ENCODE measurements at places on chromosomes 3 and 15.

DNA sequence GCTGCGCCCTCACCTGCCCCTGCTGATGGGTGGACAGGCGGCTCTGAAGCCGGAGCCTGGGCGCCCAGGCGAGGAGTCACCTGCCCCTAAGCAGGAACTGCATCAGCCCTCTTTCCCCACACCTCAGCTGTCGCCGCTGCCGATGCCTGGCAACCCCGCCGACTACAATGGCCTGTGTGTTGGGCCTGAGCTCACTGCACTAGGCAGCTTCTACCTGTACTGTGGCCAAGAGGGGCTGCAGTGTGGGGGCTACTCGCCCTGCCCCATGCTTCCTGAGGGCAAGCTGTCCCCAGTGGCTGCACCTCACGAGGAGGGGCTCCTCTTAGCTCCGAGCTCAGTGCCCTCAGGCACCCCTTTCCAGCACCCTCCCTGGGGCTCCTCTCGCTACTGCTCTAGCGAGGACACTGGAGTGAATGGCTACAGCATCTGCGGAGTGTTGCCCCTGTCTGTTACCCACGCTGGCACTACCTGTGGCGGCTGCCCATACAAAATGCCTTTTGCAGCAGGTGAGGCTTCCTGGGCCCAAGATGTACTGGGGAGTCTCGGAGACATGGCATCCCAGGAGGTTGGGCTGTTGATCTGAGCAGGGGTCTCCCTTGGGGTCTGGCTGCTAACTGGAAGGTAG is 11.3 kb upstream of the CHST14 start:
- DNase-seq: no peak

DNA sequence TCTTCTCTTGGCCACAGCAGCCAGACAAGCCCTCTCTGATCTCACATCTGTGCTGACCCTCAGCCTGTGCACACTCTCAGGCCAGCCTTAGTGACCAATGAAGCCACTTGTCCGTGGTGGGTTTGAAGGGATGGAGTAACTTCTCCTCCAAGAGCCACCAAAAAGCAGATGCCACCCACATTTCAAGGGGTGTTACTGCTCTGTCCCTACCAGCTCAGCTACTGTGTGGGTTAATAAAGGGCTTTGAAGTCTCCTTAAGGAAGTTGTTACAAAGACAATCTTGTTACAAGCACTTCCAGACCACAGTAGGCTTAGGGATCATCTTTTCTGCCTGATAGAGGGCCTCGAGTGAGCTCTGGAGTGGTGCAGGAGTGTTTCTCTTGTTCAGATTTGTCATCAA is 3.3 kb upstream of the CA12 start:
- DNase-seq: no peak

DNA sequence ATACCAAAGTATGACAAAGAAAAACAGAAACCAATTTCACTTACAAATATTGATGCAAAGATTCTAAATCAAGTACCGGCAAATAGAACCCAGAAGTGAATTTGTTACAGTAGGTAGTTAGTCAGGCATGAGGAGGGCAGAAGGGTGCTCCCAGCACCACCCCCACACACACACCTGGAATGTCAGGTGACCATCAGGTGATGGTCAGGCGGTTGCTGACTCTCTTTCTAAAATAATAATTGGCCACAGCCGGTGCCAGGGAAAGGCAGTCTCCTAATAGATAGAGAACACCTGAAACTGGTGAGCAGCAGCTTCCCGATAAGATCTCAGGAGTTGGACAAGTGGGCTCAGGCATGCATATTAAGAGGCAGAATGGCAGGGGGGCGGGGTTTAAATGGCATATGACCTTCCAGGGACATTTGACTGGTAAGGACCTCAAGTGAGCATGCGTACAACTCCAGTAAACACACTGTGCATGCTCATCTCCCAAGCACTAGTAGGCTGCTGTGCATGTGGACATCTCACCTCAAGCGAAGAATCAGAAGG is 131.1 kb downstream of the ANO10 start:
- DNase-seq: no peak

DNA sequence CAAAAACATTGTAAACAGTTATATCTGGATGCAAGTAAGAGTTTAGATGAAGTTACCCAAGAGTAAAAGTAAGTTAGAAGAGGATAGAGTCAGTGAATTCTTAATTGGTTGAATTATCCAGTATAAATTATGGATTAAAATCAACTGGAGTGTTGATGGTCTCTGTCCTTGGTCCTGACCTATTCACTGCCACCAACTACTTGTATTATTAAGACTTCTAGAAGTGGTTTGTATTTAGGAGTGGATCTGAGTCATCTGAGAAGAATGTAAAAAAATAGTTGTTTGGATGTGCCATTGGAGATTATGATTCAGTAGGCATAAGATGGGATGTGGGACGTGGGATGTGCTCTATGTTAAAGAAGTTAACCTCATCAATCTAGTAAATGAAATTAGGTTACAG is 86.4 kb downstream of the SYNPR start:
- DNase-seq: no peak

DNA sequence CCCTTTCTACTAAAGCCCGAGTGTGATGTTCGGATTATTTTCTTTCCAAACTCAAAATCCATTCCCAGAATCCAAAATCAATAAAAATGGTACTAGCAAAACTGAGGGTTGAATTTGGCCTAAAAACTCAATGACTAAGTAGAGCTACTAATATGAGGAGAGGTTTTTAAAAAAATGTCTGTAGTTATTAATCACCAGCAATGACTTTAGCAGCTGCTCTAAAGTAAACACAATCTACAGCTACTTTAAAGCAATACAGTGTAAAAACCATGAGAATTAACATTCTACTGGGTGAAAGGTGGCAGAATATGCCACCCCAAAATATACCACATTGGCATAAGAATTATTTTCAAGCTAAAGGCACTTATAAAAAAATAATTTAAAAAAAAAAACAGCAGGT is 23.5 kb downstream of the FHIT start:
- DNase-seq: no peak

DNA sequence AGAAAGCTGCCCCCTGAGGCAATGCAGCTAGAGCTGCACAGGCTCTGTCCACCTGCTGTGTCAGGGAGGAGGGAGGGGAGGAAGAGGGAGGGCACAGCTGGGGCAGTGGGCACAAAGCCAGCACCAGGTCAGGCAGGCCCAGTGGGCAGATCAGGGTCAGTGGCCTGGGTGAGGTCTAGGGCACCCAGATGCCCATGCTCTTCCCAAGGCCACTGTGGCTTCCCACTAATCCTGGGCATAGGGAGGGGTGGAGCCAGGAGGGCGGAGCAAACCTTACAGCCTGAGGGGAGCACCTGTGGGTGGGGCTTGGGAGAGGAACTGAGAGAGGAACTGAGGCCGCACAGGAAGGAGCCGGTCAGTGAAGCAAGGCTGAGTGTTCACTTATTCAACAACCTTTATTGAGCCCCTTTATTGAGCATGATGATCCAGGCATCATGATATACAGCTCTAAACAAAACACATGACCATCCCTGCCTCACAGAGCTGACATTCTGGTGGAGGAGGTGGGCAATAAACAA is 55.0 kb downstream of the RHCG start:
- no peak for DNase-seq

DNA sequence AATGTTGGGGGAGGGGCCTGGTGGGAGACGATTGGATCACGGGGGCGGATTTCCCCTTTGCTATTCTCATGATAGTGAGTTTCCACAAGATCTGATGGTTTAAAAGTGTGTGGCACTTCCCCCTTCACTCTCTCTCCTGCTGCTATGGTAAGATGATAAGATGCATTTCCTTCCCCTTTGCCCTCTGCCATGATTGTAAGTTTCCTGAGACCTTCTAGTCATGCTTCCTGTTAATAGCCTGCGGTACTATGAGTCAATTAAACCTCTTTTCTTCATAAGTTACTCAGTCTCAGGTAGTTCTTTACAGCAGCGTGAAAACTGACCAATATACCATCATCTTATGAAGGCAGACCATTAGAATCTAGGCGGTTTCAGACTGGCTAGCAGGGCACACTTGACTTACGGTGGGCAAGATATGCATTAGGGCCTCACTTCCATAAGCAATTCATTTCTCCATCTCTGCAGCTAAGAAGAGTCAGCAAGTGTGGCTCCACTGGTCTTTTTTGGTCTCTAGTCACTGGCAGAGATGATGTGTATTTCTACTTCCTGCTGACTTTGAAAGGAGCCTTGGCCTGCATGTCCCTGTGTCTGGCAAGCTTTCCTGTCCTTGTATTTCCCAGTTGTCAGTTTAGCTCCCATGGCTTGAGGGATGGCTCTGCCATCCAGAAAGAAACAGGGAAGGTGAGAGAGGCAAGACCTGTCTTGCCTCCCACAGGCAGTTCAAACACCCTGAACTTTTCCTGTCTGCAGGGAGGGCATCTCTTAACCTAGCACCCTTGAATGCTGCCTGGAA is 109.0 kb upstream of the ADAMTS9 start:
- no peak for DNase-seq

GRCh38 chr3:138909904-138910303 is 37.0 kb downstream of the FOXL2 start:
- no peak for DNase-seq

GRCh38 chr3:77348244-77348855 is 308.5 kb downstream of the ROBO2 start:
- DNase-seq: no peak

DNA sequence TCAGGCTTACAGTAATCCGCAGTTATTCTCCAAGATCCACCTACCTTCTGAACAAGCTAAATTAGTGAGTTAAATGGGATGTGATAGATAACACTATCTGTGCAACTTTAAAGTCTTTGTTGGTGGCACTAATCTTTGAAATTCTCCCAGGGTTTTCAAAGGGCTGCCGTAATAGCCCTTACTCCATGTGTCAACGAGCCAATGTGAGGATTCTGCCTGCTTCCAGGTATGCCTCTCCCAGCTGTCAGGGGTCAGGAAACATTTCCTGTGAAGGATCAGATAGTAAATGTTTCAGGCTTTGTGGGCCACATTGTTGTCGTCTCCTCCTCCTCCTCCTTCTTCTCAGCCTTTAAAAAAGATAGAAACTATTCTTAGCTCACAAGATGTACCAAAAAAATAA is 20.2 kb upstream of the SCN5A start:
- DNase-seq: no peak

DNA sequence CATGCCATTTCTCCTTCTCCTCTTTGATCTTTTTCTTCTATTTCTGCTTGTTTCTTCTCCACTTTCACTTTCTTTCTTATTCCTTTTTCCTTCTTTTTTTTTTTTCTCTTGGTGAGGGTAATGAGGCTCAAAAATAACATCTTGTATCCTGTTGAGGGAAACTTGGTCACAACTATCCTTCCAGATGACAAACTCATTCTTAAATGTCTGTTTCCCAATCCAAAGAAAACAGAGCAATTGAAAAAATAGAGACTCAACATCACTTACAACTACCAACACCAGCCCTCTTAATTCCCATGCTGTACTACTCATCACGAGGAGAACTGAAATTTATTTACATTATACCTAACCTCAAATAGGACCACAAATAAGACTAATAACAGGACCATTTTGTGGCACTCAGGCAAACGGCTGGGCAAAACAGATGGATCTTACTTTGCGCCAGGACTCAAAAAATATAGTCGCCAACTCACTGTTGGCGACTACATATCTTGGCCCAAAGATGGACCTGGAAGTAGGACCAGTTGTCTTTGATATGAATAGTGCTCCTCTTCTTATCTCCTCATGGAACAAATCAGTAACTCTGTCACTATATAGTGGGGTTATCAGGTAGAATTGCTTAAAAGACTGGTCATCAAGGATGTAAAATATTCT is 343.9 kb downstream of the ZBTB20 start:
- DNase-seq: no peak

DNA sequence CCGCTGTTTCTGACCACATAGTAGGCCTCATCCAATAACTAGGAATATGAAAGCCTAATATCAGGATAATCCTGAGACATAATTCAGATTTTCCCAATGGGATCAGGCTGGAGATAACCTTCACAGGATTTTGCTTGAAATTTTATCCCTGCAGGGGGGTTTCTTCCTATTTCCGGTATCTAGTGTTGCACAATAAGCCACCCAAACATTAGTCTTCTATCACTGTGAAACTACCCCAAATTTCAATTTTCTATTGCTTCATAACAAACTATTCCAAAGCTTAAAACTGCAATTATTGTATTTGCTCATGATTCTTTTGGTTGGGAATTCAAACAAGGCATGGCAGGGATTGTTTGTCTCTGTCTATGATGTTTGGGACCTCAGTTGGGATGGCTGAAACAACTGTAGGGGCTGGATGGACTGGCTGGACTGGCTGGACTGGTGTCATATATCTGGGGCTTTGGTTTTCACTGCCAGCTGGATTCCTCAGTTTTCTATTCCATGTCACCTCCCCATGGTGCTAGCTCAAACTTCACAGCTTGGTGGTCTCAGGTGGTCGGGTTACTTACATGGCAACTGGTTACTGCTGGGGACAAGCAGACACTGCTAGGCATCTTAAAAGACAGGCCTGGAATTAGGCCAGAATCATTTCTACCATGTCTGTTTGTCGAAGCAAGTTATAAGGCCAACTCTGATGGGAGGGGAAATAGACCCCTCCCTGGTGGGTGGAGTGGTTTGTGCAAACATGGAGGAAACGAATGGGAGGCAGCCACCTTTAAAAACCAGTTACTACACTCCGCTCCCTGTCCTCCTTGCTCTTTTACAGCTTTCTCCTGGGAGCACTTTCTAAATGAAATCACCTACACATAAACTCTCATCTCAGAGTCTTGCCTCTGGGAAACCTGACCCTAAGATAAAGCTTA is 88.2 kb upstream of the STT3B start:
- no peak for DNase-seq

DNA sequence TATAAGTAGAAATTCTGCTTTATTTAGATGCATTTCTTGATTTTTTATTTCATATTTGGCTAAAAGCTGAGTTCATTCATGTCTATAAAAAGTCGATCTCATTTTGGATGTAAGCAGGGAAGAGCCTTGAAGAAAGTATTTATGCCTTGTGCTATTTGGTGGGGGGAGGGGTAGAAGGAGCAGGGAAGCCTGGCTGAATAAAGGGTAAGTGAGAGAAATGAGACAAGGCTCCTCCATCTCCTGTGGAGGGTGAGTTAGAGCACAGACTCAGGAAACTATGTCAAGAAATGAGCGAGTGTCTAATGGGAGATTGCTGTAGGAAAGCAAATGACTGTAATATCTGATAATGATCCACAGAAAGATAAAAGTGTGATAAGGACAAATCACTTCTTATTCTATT is 121.8 kb upstream of the ATP11B start:
- DNase-seq: no peak

DNA sequence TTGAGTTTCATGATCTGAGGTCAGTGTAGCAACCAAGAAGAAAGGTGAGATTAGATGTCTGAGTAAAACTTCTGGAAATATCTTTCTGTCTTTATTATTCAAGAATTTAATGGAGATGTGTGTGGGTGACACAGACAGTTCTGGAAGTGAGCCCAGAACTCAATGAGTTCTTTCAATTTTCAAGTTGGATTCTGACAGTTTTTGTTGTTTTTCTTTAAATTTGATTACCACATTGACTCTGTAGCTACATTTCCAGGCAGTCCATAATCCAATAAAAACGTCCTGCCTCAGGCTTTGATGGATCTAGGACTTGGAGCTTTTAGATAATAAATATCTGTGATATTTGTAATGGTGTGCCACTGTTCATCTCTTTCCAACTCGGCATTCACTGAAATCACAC is 3.9 kb upstream of the PARP14 start:
- DNase-seq: no peak

GRCh38 chr3:52866427-52866826 is 30.9 kb downstream of the STIMATE start:
- DNase-seq: no peak

GRCh38 chr3:97931218-97931617 is 41.0 kb downstream of the RIOX2 start:
- DNase-seq: no peak
